Hematopoietic multipotent progenitor cell treated with erythropoietin and hydrocortisone succinate and interleukin-3 and kit ligand, for 15 days (in vitro differentiated cells): ENCODE measurements at places on chromosomes 16 and 17.

DNA sequence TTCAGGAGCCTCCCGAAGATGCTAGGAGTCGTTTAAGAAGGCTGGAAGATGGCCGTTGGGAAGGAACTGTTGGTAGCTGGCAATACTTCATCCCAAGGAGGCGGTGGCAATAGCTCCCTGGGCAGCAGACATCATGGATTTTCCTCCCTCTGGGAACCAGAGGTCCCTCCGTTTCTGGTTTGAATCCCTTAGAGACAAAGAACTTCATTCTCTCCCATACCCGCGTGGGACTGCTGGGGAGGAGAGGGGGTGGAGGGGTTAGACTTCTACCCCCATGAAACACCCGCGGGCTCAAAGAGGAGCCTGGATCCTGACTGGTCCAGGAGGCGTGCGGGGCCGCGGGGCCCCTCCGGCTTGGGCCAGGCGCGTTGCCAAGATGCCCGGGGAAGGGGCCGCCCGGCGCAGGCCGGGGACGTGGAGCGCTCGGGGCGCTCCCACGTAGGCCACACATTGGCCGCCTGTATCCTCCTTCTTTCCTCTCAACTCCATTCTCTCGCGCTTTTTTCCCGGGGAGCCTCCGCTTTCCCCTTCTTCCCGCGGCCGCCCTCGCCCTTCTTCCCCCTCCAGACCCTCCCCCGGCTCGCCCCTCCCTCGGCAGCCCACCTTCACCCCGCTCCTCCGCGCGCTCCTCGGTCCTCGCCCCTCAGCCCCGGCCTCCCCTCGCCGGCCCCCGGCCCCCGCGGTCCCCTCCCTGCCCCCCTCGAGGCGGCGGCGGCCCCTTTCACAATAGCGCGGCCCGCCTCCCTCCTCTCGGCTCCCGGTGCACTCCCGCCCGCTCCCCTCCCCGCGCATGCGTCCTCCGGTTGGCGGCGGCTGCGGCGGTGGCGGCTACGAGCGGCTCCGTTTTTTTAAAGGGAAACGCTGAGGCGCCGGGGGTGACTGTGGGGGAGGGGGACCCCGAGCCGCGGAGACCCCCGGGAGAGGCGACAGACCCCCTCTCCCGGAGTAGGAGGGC, at the start of gene MSL1:
Gene MSL1, plus strand, starts transcription at position 791 of the 955 bp plus-strand sequence. CDS start 642 bp downstream, outside the sequence.
- peak; percentile 79 for DNase-seq

DNA sequence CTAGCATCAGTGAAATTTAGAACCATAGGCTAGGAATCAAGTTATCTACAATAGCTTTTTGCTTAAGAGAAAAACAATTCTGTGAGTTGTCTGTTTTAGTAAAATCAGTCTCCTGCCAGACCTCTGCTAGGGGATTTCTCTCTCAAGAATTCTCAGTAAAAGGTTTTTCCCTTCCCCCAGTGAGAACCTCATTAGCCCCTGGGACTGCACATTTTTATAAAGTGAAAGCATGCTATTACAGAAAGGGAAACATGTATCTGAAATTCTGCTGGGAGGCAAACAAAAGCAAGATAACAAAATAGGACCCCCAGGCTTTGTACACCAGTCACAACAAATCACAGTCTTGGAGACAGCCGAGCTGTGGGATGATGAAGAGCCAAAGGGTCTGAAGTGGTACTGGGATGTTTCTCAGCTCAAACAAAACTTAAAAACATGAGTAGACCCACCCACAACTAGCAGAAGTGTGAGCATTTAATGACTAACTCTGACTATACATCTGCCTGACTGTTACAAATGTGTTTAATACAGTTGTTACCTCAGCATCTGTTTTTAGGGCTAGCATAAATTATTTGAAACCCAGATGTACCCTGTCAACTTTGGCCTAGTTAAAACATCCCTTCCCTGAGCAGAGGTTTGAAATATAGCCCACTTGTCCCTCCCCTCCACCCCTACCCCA, 20.0 kb upstream of the GLG1 start:
- no peak for DNase-seq

- no peak for DNase-seq
These were observed 9.0 kb downstream of the CUEDC1 start for GRCh38 chr17:57945996-57946797.

GRCh38 chr17:82568997-82569393, 49.5 kb downstream of the FOXK2 start:
- no peak for DNase-seq

DNA sequence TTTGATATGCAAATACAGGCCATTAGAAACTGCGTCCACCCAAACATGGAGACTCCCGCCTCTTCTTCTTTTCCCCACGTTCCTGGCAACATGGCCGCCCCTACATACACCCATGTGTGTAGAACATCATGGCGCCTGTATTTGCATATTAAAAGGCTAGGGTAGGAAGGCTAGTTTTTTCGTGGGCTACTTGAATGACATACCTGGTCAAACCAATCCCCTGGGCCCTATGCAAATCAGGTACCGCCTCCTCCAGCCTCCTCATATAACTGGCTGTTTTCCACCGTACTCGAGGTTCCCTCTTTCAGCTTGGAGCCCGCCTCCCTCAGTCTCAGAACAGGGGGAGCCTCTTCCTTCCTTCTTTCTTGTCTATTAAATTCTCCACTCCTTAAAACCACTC, 840 bp upstream of the CD300LB start:
- DNase-seq, result no peak

GRCh38 chr17:10318535-10318934, 54.3 kb downstream of the MYH13 start:
- DNase-seq, result no peak

- no peak for DNase-seq
These were observed 251.2 kb upstream of the CDH11 start for GRCh38 chr16:65373097-65373496.

DNA sequence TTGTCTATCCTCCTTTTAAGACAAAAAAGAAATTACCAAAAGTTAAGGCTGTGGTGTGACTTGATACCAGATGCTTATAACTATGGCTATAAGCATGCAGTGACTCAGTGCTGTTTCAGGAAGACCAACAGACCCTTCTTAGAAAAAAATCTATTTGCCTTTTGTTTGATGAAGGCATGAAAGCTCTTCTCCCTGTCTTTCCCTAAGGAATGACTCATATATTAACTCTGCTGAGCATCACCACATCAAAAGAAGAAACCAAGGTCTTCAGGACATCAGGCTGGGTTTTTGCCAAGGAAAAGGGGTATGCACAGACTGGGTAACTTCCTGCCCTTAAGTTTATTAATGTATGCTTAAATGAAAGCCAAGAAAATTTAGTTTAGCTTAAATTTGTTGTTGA, 47.1 kb downstream of the VMP1 start:
- DNase-seq, result peak; percentile 25

DNA sequence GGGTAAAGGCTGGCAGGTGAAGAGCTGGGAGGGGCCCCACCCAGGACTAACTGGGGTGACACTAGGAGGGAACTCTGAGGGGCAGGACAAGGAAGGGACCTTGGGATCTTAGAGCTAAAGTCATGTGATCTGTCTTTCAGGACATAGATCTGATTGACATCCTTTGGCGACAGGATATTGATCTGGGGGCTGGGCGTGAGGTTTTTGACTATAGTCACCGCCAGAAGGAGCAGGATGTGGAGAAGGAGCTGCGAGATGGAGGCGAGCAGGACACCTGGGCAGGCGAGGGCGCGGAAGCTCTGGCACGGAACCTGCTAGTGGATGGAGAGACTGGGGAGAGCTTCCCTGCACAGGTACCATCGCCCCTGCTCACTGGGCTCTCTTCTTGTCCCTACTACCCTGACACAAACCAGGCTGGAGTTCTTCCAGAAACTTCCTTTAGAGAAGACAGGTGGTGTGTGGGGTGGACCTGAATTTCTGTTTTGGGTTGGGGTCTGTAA, 8.1 kb downstream of the NFE2L1 start:
- DNase-seq, result no peak

GRCh38 chr17:45338023-45338781, 21.4 kb upstream of the MAP3K14 start:
- no peak for DNase-seq

GRCh38 chr17:40582328-40582901, 17.1 kb upstream of the CCR7 start:
- DNase-seq, result no peak

- peak; percentile 88 for DNase-seq
These were observed 5.4 kb upstream of the ZNF213 start for GRCh38 chr16:3129137-3130131.

DNA sequence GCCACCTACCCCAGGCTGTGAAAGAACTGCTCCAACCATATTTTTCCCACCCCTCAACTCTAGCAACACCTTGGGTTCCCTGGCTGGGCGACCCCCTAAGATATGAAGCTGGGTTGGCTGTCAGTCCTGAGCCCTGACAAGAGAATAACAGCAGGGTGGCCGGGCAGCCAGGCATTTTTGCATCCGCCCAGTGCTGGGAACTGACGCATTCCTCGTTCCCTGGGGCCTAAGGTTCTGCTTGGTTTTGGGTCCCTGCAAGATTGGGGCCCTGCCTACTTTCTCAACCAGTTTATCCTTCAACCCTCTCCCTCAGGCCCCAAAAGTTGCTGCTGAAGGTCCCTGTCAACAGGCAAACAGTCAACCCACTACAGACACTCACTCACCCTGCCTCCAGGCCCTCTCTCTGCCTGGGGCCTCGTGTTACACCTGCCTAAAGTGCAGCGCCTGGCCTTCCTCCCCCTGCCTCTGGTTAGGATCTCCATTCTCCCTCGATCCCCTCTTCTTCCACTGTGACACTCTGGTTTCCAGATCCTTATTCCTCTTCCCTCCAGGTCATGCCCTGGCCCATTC, 151.5 kb downstream of the STX8 start:
- no peak for DNase-seq

DNA sequence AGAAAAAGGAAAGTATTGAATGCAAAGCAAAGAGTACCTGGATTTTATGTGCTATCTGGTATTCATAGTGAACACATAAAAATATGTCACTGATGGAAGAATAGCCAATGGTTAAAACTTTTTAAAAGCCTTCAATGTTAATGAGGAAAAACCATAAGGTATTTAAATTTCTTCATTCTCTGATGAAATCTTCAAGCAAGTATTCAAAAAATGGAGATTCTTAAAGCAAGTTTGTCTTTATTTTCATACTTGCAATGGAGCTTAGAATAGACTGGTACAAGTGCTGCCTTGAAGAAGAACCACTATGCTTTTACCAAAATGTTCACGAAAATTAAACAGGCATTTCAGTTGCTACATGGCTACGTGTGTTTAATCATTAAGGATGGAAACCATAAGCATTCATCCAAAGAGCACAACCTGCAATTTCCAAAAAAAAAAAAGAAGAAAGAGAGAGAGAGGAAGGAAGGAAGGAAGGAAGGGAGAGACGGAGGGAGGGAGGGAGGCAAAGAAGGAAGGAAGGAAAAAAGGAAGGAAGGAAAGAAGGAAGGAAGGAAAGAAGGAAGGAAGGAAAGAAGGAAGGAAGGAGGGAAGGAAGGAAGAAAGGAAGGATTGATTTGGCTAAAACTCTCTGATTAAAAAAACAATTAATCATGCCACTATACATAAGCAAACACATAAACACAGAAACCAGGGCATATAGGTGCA, 17.6 kb downstream of the HS3ST3A1 start:
- DNase-seq, result no peak

- DNase-seq, result peak; percentile 72
These were observed at the start of gene BCKDK for GRCh38 chr16:31108035-31108793. BCKDK (plus strand) TSS chr16:31108386; CDS start chr16:31109224, 838 bp downstream.

DNA sequence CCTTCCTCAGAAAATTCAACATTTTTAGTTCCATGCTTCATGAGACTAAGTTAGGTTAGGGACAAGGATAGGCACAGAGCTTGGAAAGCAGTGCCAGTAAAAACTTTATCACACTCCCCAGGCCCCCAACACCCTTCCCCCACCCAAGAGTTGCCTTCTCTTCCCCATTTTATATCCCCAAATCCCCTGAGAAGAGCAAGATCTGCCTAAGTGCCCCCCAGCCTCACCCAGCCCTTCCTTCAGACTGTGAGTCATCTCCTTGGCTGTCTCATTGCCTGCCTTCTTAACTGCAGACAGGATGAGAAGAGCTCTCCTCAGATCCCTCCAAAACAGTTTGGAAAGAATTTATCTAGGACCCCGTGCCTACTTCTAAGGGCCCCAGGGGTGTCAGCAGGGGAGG, 55.8 kb downstream of the NEUROD2 start:
- DNase-seq, result no peak

DNA sequence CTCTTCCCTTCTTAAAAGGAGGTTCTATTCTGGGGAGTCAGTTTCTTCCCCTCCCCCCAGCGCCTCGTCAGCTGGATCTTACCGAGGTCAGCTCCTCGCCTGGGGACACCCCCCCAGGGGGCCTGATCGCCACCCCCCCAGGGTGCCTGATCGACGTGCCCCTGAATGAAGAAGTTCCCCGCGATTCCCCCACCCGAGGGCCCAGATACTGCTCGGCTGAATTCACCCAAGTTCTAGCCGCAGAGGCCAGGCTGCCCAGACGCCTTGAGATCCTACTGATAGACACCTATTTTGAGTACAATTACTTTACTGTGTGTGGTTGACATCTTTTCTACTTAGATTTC, 1.4 kb downstream of the RAB11FIP3 start:
- DNase-seq, result no peak

- DNase-seq, result no peak
These were observed 140.1 kb downstream of the CDH11 start for GRCh38 chr16:64981568-64982281.

DNA sequence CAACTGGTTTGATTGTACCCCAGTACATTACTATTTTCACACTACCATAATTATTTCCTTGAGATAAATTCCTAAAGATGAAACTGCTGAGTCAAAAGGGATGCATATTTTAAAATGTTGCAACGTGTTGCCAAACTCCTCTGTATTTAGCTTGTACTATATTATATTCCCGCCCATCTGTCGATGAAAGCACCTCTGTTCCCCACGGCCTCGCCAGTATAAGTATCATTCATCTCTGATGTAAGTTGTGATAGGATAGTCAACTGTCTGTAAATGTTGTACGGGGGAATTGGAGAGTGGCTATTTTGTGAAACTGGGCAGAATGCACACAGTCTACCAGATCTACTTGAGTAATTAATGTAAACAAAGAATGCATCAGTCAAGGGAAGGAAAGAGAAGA, 47.7 kb upstream of the TNRC6A start:
- DNase-seq, result no peak

DNA sequence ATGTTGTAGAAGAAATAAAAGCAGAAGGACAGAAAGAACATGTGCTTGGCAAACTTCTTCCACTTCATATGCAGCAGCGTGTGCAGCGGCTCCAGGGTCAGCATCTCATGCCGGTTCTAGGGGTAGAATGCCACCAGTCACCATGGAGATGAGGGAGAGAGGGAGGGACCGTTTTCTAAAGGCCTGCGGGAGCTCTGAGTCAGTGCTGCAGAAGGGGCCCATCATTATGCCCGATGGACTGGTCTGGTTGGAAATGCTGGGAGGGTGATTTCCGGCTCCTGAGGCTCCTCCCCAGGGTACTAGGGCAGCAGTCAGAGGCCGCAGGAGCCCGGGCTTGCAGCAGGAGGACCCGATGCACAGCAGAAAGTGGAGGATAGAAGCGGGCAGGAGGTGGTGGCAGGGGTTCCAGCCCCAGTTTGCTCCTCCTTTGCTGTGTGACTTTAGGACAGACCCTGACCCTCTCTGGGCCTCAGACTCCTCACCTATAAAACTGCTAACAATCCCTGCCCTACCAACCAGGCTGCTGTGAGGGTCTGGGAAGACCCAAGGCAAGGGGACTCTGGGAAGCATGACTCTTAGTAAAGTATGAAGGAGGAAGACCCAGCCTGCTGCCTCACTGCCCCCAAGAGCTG, 28.6 kb downstream of the TRPV3 start:
- DNase-seq, result no peak

- no peak for DNase-seq
These were observed 7.9 kb downstream of the HERPUD1 start for GRCh38 chr16:56939801-56940200.

GRCh38 chr17:145671-146541, 8.5 kb downstream of the SCGB1C2 start:
- DNase-seq, result no peak
